ENCODE measurements at places on chromosomes 3 and 15.

- DNase-seq: no peak
Measured at GRCh38 chr3:5005367-5005766, 26.1 kb downstream of the BHLHE40 start.

- no peak for DNase-seq
Measured at GRCh38 chr15:38665586-38666305, 101.1 kb upstream of the RASGRP1 start.

DNA sequence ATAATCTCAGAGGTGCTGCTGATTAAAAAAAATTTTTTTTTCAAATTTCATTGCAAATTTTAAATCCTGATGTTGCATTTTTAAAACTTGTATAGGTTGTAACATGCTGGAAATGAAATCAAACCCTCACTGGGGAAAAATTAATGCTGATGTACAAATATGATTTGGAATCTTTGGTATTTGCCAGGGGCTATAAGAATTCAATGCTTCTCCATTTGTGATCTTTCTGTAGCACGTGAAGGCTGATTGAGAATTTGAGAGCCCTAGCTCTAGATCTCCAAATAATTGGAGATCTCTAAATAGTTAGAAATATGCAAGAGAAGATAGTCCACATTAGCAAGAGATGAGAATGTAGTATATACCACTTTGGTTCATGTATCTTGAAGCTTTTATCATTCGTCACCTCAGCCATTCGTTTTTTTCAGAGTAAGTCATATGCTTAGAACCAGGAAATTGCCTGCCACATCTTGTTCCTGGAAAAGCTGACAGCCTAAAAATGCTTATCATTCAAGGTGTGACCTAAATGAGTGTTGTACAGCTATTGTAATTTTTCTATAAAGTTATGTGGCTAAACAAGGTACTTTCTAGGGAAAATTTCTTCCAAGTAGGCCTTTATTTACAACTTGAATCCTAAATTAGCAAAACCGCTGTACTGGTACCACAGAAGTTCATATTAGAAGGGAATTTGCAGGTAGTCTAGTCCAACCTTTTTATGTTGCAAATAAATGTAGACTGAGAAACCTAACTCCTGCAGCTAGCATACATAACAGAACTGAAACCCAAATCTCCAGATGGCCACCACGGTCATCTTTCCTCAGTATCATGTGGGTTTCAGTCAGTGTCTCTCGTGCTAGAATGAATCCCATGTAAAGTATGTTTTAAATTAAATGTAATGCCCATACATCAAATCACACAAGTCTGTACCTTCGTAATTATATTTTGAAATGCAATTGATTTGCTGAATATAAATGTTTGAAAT, 48.5 kb downstream of the FNDC3B start:
- DNase-seq: no peak

GRCh38 chr3:156837115-156837514, 11.0 kb downstream of the LEKR1 start:
- DNase-seq: no peak

GRCh38 chr3:107690522-107691138, 167.9 kb downstream of the BBX start:
- DNase-seq: peak; percentile 27

DNA sequence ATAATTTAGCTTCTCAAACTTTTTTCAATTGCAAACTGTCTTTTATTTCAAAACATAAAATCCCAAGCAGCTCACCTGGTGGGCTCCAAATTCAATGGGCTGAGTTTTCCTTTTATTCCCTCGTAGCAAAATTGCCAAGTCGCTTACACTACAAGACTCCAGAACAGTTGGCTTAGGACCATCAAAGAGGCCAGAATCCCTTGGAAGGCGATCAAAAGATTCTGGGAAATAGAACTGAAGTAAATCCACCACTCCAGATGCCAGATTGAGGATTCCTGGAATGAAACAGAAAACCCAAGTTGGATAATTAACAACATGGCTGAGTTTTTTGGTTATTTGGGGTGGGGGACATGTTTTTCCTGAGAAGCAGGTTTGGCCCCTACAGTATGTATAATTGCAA, 87.7 kb upstream of the DCLK3 start:
- DNase-seq: no peak

GRCh38 chr15:73593304-73594074, 39.7 kb downstream of the NPTN start:
- DNase-seq: no peak

- DNase-seq: no peak
Measured at GRCh38 chr3:118809696-118810498, 224.7 kb downstream of the IGSF11 start.

DNA sequence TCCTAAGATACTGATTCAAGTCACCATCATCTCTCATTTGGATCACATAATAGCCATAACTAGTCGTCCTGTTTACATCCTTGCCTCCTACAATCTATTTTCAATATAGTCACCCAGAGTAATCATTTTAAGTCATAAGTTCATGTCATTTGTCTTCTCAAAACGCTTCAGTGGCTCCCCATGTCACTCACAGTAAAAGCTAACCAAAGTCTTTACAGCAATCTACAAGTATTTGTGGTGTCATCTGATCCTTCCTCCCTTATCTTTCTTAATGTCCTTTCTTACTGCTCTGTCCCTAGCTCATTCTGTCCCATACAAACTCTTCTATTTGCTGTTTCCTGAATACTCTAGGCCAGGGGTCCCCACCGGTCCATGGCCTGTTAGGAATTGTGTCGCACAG, 28.8 kb downstream of the GBE1 start:
- no peak for DNase-seq

DNA sequence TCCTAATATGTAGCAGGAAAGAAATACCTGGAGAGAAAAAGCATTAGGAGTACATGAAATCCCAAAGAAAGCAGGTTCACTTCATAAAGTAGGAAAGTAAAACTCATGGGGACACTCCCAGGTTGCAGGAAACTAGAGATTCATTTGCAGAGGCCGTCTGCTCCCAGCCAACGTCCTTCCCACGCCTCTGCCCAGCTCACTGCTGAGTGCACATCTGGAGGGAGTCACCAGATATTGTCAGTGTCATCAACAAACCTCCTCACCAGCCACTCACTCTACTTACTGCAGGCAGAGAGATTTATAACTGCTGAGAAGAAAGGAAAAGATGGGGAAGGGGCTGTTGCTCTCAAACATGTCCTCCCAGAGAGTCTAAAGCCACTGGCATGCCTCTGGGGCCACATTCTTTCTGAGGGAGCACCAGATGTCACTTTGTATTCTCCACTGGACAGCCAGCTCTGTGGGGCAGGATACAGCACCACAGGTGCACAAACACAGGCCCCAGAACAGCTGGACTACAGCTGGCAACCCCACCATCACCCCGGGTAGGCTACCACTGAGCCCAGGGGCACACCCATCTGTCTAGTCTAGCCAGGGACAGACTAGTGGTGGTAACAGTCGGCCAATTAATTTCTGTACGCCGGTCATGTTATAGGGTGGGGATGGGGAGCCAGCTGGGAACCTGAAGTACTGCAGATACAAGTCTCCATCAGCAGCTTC, 64.5 kb downstream of the NPTN start:
- no peak for DNase-seq

DNA sequence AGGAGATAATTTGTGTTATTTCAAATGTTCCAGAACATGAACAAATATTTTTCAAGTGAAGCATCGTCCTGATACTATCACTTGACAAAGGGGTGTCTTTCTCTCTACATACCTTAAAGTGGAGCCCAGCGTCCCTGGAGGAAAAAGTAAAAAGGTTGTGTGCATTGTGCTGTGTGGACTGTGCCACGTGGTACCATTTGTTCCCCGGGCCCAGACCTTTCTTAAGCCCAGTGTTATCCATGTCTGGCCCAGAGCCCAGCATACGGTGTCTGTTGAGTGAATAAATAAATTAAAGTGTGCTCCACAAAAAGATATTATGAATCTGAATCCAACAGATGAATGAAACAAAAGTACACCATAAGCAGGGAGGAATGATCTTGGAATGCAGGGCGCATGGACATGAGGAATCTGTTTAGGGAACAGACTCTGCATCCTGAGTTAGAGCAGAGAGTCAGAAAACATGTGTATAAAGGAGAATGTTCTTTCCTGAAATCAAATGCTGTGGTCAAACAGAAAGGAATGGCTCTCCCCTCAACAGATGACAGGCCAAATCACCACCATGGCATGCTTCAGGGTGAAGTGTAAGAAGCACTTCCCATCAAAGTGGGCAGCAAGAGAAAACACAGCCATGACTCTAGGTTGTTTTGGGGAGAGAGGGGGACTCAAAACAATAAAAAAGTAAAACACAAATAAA, 8.1 kb upstream of the PRSS50 start:
- DNase-seq: no peak

DNA sequence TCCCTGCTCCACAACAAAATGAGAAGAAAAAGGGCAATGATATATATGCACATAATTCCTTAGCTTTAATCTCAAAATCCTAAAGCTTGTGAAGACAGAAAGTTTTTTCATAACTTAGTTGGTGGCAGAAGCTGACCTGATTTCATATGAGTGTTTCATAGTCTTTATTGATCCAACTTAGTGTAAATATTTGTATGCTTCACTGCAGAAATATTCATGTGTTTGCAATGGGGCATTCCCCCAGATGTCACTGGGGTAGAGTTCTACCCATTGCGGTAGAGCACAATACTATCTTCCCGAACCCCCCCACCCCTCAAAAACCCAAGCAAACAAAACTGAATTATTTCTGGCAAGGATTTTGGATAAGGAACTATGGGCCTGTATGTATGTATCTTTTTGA, 221.2 kb downstream of the THRB start:
- no peak for DNase-seq

DNA sequence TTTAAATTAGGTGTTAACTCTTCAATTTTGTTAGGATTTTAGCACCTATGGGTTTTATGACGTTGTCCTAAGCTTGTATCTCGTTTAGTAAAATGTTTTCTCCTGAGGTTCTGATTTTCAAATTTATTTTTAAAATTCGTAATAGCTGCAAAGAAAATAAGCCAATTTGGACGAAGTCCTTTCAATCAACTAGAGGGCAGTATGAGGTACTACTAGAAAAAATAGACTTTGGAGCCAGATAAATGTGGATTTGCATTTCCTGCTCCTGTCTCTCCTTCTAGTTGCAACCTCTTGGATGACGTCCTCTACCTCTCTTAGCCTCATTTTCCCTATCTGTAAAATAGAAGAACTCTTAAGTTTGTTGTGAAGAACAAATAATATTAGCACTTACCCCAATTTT, 81.1 kb downstream of the SLTM start:
- DNase-seq: no peak

- DNase-seq: no peak
Measured at GRCh38 chr3:70065696-70066253, 66.2 kb downstream of the SAMMSON start.

DNA sequence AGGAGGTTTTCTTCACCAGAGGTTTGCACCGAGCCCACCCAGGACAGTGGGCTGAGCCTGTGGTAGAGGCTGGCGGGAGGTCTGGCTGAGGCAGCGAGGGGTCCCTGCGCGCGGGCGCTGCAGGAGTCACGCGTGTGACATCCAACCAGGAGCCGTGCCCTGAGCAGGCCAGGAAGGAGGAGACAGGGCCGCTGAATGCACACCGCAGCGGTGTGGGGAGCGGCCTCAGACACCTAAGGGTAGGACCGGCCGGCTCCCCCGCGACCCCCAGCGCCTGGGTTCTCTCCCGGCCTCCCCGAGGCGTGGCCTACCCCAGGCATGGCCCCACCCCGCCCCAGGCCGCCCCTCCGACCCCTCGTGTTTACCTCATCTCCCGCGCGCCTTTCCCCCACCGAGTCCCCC, 412 bp downstream of the SLC41A3 start:
- DNase-seq: no peak

Data from KG1 (cell line).